Nephron progenitor cell (in vitro differentiated cells): ENCODE measurements at places on chromosomes 5 and 9.

DNA sequence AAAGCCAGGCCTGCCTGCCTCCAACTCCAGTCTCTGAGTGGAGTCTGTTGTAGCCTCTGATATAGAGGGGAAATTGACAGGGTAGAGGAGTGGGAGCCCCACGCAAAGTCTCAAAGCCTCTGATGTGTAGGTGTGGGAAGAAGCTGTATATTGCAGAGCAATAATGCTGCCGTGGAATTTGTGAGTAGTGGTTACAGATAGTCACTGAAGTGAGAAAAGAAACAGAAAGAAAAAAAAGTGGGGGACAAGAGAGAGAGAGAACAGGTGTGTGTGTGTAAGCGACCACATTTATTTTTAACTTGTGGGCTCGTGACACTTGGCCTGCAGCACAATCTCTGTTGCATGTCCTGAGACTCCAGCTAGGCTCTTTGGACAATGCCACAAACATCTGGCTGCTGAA, 227.8 kb downstream of the NSG2 start:
- no peak overlapping the region for H3K27ac ChIP-seq
- H3K4me1 ChIP-seq, result no peaks in the 10 kb centered on the region
- H3K27me3 ChIP-seq, result peaks cover 25% of the 10 kb centered on the region
- H3K36me3 ChIP-seq, result no peaks in the 10 kb centered on the region
- no peak for DNase-seq
- no peak overlapping the region for H3K4me3 ChIP-seq

GRCh38 chr9:87255431-87256155, 242.1 kb upstream of the DAPK1 start:
- peaks cover 27% of the 10 kb centered on the region for H3K4me1 ChIP-seq
- DNase-seq, result no peak
- no peak overlapping the region for H3K27ac ChIP-seq
- H3K27me3 ChIP-seq, result peaks cover 7% of the 10 kb centered on the region

GRCh38 chr5:16791904-16792597, 144.0 kb downstream of the MYO10 start:
- peak overlapping the region; percentile 23 for H3K27ac ChIP-seq
- no peak overlapping the region for H3K4me3 ChIP-seq
- DNase-seq, result no peak
- peaks cover 28% of the 10 kb centered on the region for H3K36me3 ChIP-seq
- peaks cover 47% of the 10 kb centered on the region for H3K4me1 ChIP-seq

- peaks cover 32% of the 10 kb centered on the region for H3K4me1 ChIP-seq
- H3K27me3 ChIP-seq, result no peaks in the 10 kb centered on the region
- peak overlapping the region; percentile 98 for H3K27ac ChIP-seq
- H3K36me3 ChIP-seq, result peaks cover 15% of the 10 kb centered on the region
- peak overlapping the region; percentile 93 for H3K4me3 ChIP-seq
- DNase-seq, result no peak
Measured at GRCh38 chr5:57172466-57173318, 1.2 kb upstream of the GPBP1 start.

GRCh38 chr9:93306081-93306480, 122.1 kb downstream of the WNK2 start:
- H3K4me3 ChIP-seq, result no peak overlapping the region
- no peaks in the 10 kb centered on the region for H3K27me3 ChIP-seq
- peaks cover 15% of the 10 kb centered on the region for H3K4me1 ChIP-seq
- H3K36me3 ChIP-seq, result no peaks in the 10 kb centered on the region

GRCh38 chr9:112917047-112917986, 26.6 kb upstream of the SLC46A2 start:
- H3K4me3 ChIP-seq, result no peak overlapping the region
- no peak overlapping the region for H3K27ac ChIP-seq
- no peaks in the 10 kb centered on the region for H3K4me1 ChIP-seq
- no peak for DNase-seq

GRCh38 chr9:134209731-134210311, 45.5 kb upstream of the RNU6ATAC start:
- no peaks in the 10 kb centered on the region for H3K36me3 ChIP-seq
- no peak for DNase-seq
- H3K27me3 ChIP-seq, result peaks cover 5% of the 10 kb centered on the region
- no peak overlapping the region for H3K4me3 ChIP-seq
